ENCODE measurements at places on chromosomes 1 and 21.
A peak's percentile ranks its signal among the peaks of the same experiment; 100 is the strongest.

- no peak for DNase-seq
Measured at GRCh38 chr1:166843769-166844596, 4.7 kb downstream of the POGK start.

- peak; percentile 44 for DNase-seq
Measured at GRCh38 chr1:206909161-206909882, 12.1 kb downstream of the IL24 start.

GRCh38 chr1:157307491-157307890 lies 169.3 kb upstream of the ETV3 start:
- DNase-seq: no peak

DNA sequence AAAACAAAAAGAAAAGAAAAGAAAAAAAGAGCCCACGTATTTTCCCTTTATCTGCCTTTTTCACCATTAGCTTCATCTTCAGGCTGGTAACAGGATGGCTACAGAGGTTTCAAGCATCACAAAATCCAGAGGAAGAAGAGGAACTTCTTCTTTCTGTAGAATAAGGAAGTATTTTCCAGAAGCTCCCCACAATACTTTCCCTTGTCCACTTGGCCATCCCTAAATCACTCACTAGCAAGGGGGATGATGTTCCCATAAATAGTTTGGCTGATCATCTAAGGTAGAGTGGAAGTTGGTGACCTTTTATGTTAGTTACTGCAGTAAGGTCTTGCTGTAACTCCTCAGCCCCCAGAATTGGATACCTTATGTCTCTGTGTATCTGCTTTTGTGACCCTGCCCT lies 45.1 kb upstream of the RNF11 start:
- DNase-seq: no peak

- DNase-seq: no peak
Measured at GRCh38 chr1:150843474-150843873, 32.9 kb downstream of the ARNT start.

GRCh38 chr1:156964441-156964840 lies 44.0 kb downstream of the LRRC71 start:
- DNase-seq: no peak

- no peak for DNase-seq
Measured at GRCh38 chr1:226548256-226549093, at the start of gene STUM. TSS of gene STUM (plus strand) at chr1:226548764. CDS start at chr1:226548905, 141 bp downstream.

GRCh38 chr1:221740993-221741702 lies 741 bp downstream of the DUSP10 start:
- DNase-seq: no peak

DNA sequence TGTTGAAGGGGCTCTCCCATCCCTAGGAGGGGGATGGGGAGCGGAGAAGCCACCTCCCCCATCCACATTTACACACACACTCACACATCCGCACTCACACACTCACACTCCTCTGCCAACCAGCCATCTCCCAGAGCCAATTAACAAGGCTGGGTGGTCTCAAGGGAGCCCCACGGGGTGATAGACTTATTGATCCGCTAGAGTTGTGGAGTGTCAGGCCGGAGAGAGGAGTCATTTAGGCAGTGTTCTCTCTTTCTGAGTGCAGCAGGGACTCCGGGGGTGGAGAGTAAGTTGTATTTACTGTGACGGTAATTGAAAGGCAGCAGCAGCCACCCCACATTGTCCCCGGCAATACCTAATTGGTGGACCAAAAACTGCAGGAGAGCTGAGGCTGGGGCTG lies 61.6 kb downstream of the KLHDC7A start:
- DNase-seq: no peak

GRCh38 chr1:221648201-221648600 lies 93.7 kb downstream of the DUSP10 start:
- DNase-seq: no peak

DNA sequence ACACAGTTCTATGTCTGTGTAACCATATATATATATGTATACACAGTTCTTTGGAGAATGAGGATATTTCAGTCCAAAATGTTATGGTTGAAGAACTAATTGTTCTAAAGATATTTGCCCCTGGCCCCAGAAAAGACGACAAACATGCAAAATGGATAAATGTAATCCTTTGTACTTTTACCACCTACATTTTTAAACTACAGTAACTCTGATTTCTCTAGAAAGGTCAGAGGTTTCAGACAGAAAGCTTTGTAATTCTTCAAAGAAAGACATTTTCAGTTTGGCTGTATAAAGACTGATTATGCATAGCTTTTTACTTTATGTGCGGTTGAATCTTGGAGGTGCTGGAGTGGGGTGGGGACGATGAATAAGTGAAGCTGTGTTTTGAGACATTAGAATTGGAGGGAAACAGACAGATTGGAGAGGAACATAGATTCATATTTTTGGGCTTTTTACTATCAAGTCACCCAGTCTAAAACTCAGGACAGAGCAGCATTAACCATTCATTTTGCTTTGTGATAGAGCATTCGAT lies 16.6 kb downstream of the NFIA start:
- DNase-seq: no peak

DNA sequence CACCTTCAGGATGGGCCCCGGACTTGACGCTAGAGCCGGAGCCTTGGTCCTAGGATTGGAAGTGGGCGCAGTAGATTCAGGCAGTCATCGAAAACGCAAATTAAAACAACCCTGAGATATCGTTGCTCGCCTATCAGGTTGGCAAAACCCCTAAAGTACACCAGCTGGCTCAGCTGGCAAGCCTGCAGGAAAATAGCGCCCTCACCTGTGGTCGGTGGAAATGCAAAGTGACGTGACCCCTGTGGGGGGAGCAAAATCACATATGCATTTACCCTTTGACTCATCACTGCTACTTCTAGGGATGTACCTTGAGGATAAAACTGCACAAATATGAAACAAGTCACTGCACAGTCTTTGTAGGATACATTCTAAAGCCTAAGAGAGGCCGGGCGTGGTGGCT lies 170.3 kb upstream of the TMEM51 start:
- DNase-seq: no peak

GRCh38 chr21:35643176-35643575 lies 417.1 kb downstream of the SETD4 start:
- no peak for DNase-seq

DNA sequence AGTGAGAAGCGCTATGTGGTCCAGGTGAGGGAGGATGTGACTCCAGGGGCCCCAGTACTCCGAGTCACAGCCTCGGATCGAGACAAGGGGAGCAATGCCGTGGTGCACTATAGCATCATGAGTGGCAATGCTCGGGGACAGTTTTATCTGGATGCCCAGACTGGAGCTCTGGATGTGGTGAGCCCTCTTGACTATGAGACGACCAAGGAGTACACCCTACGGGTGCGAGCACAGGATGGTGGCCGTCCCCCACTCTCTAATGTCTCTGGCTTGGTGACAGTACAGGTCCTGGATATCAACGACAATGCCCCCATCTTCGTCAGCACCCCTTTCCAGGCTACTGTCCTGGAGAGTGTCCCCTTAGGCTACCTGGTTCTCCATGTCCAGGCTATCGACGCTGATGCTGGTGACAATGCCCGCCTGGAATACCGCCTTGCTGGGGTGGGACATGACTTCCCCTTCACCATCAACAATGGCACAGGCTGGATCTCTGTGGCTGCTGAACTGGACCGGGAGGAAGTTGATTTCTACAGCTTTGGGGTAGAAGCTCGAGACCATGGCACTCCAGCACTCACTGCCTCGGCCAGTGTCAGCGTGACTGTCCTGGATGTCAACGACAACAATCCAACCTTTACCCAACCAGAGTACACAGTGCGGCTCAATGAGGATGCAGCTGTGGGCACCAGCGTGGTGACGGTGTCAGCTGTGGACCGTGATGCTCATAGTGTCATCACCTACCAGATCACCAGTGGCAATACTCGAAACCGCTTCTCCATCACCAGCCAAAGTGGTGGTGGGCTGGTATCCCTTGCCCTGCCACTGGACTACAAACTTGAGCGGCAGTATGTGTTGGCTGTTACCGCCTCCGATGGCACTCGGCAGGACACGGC lies 2.2 kb downstream of the CELSR2 start:
- no peak for DNase-seq

- DNase-seq: no peak
Measured at GRCh38 chr1:42746436-42747105, 6.5 kb upstream of the CLDN19 start.

- no peak for DNase-seq
Measured at GRCh38 chr21:40797891-40798290, 49.1 kb downstream of the DSCAM start.

GRCh38 chr1:147815503-147815902 lies 55.1 kb upstream of the GJA5 start:
- DNase-seq: no peak

GRCh38 chr1:156924478-156925153 lies 4.2 kb downstream of the LRRC71 start:
- DNase-seq: no peak

DNA sequence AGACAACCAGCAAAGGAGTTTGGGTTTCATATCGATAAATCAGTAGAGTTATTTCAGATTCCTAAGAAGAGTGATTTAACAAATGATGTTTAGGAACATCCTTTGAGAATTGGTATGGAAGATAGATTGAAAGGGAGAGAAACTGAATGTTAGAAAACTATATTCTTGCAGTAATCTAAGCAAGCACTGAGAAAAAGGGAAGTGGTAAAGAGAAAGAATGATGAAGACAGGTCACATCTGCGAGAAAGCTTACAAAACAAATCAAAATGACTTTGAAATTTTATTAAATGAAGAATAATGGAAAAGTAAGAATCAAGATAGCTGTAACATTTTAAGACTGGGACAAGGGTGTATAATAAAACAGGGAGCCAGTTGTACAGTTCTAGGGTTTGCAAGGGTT lies 177.0 kb downstream of the HS2ST1 start:
- DNase-seq: no peak

DNA sequence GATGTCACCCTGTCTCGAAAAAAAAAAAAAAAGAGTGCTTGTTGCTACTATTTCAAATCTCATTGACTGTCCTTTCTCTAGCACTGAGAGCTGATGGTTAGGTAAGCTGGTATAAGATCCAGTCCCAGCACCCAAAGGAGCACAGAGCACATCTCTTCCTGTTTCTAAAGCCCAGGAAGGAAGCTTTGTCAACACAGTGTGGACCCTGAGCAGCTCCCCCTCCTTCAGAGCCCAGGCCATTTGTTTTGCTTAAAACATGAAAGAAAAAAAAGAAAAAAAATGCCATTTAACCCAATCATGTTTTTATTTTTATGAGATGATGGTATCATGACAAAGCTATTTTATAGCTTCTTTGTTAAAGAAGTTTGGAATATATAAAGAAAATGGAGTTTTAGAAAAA lies 184.1 kb upstream of the DUSP10 start:
- DNase-seq: no peak

DNA sequence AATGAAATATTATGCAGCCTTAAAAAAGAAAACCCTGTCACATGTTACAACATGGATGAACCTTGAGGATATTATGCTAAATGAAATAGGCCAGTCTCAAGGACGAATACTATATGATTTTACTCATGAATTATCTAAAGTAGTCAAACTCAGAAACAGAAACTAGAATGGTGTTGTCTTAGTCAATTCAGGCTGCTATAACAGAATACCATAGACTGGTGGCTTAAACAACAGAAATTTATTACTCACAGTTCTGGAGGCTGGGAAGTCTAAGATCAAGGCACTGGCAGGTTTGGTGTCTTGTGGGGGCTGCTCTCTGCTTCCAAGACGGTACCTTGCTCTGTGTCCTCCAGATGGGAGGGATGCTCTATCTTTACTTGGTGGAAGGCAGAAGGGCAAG lies 113.8 kb upstream of the DNAH14 start:
- DNase-seq: no peak

GRCh38 chr21:45330851-45331261 lies 43.2 kb upstream of the POFUT2 start:
- no peak for DNase-seq

GRCh38 chr1:54047384-54048305 lies 5.4 kb downstream of the TMEM59 start:
- no peak for DNase-seq

- no peak for DNase-seq
Measured at GRCh38 chr1:209652121-209652735, at the start of gene LAMB3. TSS of gene LAMB3 (minus strand) at chr1:209652425. CDS start at chr1:209650944, 1,481 bp downstream.

- DNase-seq: no peak
Measured at GRCh38 chr1:165342587-165342986, 13.9 kb downstream of the LMX1A start.

- DNase-seq: no peak
Measured at GRCh38 chr1:167879508-167879907, 34.4 kb downstream of the ADCY10 start.

- DNase-seq: no peak
Measured at GRCh38 chr1:80915491-80915890, 885.2 kb upstream of the ADGRL2 start.

DNA sequence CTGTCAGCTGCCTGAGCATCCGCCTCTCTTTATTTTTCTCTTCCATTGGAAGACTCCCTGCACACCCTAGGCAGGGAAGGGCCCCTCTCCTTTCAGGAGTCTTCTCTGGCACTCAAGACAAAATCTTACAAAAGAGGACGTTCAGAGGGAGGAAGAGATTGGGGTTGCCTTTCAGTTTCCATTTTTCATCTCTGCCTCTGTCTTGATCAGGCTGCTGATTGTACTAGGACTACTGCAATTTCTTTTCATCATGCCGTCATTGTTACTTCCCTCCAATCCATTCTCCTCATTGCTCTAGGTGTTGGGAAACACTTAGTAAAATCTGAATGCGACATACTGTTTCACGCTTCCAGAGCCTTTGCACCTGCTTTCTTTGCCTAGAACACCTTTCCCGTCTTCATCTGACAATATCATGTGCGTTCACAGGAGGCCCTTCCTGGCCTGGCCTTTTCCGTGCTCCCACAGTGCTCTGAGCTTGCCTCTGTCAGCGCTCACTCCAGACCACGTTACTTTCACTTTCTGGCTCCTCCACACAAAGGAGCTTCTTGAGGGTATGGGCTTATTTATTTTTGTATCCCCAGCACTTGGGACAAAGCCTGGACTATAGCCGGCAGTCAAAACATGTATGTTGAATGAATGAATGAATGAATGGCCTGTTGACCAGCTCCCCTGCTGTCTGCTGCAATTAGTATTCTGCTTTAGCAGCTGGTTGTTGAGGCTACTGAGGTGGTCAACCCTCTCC lies 10.9 kb downstream of the LRRC71 start:
- DNase-seq: no peak

DNA sequence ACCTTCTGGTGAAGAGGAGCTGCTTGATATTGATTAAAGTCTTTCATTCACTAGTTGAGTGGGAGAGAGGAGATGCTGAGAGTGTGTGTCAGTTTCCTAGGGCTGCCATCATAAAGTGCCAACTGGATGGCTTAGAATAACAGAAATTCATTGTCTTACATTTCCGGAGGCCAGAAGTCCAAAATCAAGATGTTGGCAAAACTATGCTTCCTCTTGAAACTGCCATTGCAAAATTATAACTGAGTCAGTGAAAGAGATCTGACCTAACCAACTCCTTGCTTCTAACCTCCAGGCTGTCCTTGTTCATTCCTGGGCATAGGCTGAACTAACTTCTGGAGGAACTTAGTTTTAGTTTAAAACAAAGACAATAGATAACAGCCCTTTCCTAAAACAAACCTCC lies 47.1 kb downstream of the PTGS2 start:
- DNase-seq: no peak

GRCh38 chr1:47756411-47756810 lies 240.8 kb downstream of the TRABD2B start:
- DNase-seq: no peak

- DNase-seq: no peak
Measured at GRCh38 chr21:24110846-24111245, 1496.4 kb downstream of the MRPL39 start.

All from effector CD8-positive, alpha-beta T cell (primary cell).